ENCODE measurements at places on chromosomes 5 and 9.

GRCh38 chr5:137296213-137296781 is 202.8 kb downstream of the SPOCK1 start:
- DNase-seq = no peak

DNA sequence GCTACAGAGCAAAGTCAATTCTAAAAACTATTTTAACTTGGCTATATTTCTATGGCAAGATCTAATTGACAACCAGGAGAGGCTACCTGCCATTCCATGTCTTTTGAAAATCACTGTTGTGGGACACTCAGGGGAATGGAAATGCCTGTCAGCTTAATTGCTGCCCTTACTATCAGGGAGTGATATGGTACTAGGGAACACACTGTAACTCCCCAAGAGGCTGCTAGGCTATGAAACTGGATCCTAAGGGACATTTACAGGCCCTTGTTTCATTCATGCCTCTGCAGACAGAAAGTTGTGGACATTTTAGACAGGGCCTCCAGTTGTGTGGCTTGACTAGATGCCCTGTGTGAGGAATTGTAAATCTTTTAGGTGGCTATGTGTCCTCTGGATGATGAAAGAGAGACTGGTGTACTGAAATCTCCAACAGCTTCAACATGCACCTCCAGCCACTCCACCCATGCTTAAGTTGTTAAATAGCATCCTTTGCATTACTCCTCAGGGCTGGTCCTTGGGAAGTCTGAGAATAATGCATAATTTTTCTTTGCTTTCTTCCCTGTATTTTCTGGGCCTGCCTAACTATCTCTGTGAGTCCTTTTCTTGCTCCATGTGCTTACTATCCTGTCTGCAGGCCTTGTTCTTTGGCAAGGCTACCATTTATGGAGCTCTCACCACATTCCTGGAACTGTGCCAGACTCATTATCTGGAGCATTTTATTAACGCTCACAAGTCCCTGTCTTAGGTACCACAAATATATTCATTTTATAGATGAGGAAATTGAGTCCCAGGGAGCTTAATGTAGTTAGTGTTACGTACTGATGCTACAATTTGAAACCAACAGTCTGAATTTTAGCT is 3.2 kb downstream of the MROH2B start:
- DNase-seq = no peak

DNA sequence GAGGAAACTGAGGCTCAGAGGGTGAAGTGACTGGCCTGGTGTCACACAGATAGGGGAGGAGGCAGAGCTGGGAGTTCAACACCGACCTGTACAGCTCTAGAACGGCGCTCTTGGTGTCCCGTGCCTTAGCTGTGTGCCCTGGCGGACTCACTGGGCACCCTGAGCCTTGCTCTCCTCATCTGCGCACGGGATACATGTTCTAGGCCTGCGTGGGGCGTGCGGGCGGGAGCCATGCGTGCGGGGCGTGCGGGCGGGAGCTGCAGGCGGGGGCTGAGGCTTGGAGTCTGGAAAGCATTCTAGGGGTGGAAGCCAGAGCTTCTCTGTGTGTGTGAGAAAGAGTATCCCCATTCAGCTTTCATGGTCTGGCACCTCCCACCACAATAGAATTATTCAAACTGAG is 165.3 kb downstream of the GAPVD1 start:
- DNase-seq = no peak

GRCh38 chr9:16138561-16139491 is 586.0 kb downstream of the CCDC171 start:
- DNase-seq = no peak

DNA sequence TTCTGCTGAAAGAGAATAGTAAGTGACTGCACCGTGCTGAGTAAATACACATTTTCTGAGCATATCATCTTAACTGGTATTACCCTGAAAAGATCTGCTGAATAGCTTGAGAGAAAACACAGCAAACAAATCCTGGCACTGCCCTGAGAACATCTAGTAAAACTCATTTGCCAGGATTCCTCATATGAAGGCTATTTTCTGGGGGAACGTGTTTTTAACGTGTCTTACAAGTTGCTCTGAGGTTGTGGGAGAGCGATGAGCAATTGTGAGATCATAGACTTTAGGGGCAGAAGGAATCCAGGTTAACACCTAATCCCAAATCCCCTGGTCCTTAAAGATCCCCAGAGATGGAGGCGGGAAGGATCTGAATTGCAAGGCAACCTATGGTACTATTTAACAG is 331.9 kb upstream of the RFX3 start:
- DNase-seq = no peak

DNA sequence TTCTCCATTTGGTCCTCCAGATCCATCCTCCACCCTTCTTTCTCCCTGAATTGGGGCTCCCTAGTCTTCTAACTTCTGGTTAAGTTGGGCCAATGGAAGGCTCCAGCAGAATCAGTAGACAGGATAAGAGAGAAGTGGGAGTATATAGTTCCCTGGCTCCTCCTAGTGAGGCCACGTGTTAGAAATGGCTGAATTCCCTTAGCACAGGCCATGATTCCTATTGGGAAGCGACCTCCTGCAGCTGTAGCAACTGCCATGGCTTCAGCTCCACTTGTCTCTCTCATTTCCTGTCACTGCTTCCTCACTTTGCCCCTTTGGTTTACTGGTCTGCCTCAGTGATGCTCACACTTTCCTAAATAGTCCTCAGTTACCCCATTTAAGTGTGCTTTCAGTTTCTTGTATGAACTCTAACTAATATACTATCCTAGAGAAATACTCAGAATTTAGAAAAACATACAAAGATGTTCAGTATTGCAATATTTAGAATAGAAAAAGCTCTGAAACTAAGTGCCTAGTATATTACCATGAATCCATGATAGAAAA is 104.8 kb upstream of the SMARCA2 start:
- DNase-seq = no peak

- DNase-seq = no peak
Measured at GRCh38 chr9:2424619-2425033, 197.0 kb upstream of the VLDLR start.

DNA sequence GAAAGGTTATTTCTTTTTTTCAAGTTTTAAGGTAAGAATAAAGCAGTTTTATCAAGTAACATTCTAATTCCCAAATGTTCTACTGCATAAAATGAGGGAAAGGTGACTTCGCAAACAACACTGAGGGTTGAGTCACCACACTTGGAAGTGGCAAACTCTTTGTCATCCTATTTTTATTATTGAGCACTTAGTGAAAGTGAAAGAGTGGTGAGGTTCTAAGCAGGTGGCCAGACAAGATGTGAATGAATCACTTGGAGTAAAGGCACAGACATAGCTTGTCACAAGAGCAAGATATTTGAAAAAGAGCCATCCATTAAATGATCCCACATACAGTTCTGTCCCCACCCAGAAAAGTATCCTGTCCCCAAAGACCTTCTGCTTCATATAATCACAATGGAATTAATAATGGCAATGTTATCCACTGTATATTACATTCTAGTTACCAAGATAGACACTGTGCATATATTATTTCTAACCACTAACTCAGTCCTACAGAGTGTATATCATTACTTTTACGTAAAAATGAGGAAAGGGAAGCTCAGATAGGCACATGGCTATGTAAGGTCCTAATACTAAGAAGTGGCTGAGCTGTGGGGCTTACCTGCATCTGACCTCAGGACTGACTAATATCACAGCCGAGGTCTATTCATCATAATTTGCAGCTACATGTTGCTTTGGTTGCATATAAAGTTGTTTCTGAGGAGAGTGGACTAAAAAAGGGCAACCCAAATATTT is 730.4 kb upstream of the MEF2C start:
- no peak for DNase-seq

DNA sequence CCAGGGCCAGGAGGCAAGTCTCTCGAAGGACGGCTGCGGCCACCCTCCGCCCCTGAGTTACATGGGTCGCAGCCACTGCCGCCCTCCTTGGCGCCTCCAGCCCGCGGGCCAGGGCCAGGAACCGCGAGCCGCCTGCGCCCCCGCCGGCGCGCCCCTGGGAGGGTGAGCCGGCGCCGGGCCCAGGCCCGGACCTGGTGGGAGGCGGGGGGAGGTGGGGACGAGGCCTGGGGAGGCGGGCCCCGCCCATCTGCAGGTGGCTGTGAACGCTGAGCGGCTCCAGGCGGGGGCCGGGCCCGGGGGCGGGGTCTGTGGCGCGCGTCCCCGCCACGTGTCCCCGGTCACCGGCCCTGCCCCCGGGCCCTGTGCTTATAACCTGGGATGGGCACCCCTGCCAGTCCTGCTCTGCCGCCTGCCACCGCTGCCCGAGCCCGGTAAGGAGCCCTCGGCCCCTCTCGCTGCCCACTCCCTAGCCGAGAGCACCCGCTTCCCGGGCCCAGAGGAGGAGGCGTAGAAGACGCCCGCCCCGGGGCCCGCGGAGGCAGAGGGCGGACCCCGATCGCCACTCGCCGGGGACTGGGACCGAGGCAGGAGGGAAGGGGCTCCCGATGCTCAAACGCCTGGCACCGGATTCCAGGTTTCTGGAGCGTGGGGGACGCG is at the start of gene ASS1:
Gene ASS1 (plus strand): TSS at position 397 of the 657 bp plus-strand sequence. CDS start 7,268 bp downstream, outside the sequence.
- DNase-seq = no peak

DNA sequence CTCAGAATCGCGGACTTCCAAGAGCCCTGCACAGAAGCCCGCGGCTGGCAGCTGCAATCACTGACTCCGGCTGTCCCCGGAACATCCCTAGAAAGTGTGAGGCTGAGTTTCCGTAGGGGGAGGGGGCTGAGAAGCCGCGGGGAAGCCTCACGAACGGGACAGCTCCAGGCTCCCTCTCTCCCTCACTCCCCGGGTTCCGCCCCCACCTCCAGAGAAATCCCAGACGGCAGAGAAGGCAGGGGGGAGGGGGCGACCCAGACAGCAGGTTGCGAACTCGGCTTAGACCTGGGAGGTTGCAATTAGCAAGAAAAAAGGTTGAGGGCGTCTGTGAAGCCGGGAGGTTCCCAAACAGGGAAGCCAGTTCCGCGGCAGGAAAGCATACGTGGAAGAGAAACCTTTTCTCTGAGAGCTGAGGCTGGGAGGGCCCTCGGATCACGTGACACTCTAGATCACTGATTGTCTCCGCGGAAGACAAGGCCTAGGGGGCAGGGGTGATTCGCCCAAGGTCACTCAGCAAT is 73.8 kb upstream of the CPLX2 start:
- DNase-seq = no peak

- DNase-seq = no peak
Measured at GRCh38 chr5:7053125-7053524, 339.9 kb downstream of the TENT4A start.

- DNase-seq = no peak
Measured at GRCh38 chr5:32709750-32710549, 1.2 kb upstream of the NPR3 start.

DNA sequence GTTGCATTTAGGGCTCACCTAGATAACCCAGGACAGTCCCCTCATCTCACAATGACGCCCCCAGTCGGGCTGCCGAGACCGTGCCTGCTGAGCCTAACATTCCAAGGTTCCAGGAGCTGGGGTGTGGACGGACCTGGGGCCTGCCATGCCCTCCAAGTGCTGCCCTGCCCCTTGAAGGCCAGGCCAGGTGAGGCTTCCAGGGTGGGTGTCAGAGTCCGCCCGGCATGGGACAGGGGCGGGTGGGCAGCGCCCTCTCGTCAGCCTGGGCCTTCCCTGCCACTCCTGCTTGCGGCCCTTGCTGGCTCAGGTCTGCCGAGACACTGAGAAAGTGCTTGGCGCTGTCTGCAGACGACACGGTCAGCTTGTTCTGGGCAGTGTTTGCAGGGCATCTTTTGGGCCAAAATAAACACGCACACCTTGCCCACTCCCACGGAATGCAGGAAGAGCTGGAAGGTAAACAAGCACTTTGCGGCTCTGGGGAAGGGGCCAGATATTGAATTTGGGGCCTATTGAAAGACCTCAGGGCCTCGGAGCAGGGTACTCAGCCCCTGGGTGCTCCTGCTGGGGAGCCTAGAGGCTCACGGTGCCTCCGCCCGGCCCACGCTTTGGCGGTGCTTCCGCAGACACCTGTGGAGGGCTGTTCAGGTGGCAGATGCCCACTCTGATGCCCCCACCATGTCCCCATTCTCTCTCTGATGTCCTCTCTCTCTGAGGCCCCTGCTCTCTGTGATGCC is 4.2 kb upstream of the SCGB3A1 start:
- no peak for DNase-seq

DNA sequence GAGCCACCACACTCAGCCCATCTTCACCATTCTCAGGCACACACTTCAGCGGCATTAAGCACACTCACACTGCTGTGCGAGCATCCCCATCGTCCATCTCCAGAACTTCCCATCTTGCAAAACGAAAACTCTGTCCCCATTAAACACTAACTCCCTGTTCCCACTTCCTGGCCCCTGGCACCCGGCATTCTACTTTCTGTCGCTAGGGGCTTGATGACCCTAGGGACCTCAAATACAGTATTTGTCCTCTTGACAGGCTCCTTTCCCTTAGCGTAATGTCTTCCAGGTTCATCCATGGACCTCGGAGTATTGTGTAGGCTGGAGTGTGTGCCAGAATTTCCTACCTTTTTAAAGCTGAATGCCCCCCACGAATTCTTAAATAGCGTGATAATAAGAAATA is 14.7 kb upstream of the UBAC1 start:
- DNase-seq = no peak

DNA sequence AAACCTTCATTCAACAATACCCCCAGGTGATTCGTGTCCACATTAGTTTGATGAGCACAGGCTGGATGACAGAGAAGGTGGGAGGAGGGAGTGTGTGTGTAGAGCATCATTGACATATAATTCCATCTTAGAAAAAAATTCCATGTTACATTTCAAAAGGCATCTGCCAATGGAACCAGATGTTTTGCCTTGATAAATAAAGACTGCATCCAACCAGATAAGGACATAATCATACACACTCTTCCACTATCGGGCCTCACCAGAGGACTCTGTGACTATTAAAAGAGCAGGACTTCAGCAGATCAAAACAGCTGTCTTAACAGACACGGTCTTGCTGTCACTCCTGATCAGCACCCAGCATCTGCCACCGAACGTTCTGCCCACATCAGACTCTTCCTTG is 96.4 kb upstream of the SPIN1 start:
- no peak for DNase-seq

DNA sequence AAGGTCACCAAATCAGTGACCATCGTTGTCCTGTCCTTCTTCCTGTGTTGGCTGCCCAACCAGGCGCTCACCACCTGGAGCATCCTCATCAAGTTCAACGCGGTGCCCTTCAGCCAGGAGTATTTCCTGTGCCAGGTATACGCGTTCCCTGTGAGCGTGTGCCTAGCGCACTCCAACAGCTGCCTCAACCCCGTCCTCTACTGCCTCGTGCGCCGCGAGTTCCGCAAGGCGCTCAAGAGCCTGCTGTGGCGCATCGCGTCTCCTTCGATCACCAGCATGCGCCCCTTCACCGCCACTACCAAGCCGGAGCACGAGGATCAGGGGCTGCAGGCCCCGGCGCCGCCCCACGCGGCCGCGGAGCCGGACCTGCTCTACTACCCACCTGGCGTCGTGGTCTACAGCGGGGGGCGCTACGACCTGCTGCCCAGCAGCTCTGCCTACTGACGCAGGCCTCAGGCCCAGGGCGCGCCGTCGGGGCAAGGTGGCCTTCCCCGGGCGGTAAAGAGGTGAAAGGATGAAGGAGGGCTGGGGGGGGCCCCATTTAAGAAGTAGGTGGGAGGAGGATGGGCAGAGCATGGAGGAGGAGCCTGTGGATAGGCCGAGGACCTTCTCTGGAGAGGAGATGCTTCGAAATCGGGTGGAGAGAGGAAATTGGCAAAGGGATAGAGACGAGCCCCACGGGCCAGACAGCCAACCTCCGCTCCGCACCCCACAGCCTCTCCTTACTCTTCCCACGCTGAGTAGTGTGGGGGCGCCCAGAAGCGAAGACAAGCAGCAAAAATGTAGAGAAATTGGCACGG is 1.7 kb downstream of the RXFP3 start:
- DNase-seq = no peak
